ENCODE measurements at places on chromosomes 11 and 22. TPM values are rescaled to one million over a fixed set of nuclear protein-coding genes. Genes with fewer than 3 reads are reported as not detected.

GDPD4 gene
- not detected for total RNA-seq

PGA4 gene
- 0.17 TPM for total RNA-seq

INCENP gene
- total RNA-seq = 53.6 TPM

CRYBB2 gene
- not detected for total RNA-seq

SLC7A4 gene
- total RNA-seq = 0.17 TPM

TCP11L1 gene
- 17.7 TPM for total RNA-seq

APLNR gene
- total RNA-seq = not detected

NLRP14 gene
- total RNA-seq = not detected

CNGA4 gene
- not detected for total RNA-seq

SYCE3 gene
- total RNA-seq = not detected

SAC3D1 gene
- 27.9 TPM for total RNA-seq

OR52N4 gene
- total RNA-seq = not detected

OR51I1 gene
- total RNA-seq = not detected

PTGDR2 gene
- 1.3 TPM for total RNA-seq

B4GAT1 gene
- total RNA-seq = 41.0 TPM

OR10D3 gene
- total RNA-seq = not detected

TBX1 gene
- under 0.01 TPM for total RNA-seq

GGTLC3 gene
- not detected for total RNA-seq

CARD10 gene
- total RNA-seq = 8.9 TPM

SLC35C1 gene
- 22.0 TPM for total RNA-seq

LRRN4CL gene
- 10.9 TPM for total RNA-seq

GRAP2 gene
- not detected for total RNA-seq

LINC01488 gene
- not detected for total RNA-seq

LGALS12 gene
- 0.30 TPM for total RNA-seq

SERHL2 gene
- total RNA-seq = 3.0 TPM

PANX3 gene
- not detected for total RNA-seq

TMPRSS5 gene
- under 0.01 TPM for total RNA-seq

Data from bronchus fibroblast of lung (primary cell).